ENCODE measurements at places on chromosomes 11 and 22. TPM values are rescaled to one million over a fixed set of nuclear protein-coding genes. Genes with fewer than 3 reads are reported as not detected.

DNA sequence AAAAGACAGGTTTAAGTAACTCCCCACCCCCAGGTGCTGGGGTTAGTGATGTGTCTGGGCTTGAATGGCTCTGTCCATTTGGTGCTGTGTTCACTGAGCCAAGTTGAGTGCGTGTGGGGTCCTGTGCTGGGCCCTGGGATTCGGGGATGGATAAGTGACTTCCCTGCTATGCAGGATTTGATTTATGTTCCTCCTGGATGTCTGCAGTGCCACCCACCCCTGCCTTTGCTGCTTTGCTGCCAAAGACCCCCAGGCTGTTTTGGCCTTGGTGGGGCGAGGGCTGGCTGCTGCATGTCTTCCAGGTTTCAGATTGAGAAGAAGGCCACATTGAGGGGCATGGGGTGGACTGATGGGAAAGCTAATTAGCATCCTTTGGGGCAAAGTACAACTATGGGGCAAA lies 77.9 kb upstream of the PARVG start:
- DNase-seq, result no peak

DNA sequence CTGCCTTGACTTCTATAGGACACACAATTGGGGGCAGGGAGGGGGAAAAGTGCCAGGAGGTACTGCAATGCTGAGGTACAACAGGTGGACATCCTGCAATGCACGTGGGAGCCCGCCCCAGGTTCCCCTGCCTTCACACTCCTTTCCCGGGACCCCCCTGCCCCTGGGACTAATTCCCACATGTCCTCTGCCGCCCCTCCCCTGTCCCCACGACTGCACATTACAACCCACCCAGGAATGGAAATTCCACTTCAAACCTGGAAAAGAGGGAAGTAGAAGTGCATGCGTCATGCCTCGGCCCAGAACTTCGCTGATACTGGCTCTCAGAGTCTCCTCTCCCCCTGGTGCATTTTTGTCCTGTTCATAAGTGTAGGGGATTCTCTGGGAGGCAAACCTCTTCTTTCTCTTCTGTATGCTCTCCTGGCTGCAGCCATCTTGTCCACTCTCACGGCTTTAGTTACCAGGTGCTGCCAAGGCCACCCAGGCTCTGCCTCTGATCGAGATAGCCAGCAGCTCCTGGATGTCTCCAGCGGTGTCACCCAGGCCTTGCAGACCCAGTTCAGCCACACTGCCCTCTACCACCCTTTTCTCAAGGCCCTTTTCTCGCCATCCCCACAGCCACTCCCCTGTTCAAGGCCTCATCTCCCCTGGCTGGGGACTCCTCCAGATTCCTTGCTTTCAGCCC lies 43.7 kb downstream of the GDPD5 start:
- DNase-seq, result no peak

SYT7 gene
- 5.3 TPM for total RNA-seq

C11orf86 gene
- not detected for total RNA-seq

Measured in uterus (tissue), 4 donors.